ENCODE measurements at places on chromosomes 3 and 15. TPM values are rescaled to one million over a fixed set of nuclear protein-coding genes. Genes with fewer than 3 reads are reported as not detected.
A peak's percentile ranks its signal among the peaks of the same experiment; 100 is the strongest.

GRCh38 chr3:134274571-134274970, 23.9 kb upstream of the RYK start:
- DNase-seq, result no peak

GRCh38 chr3:57972531-57973111, 35.6 kb upstream of the FLNB start:
- no peak for DNase-seq

GRCh38 chr15:29554531-29554930, 267.7 kb downstream of the TJP1 start:
- DNase-seq, result peak; percentile 58

The ROPN1B gene
- total RNA-seq, result 0.54 TPM
